ENCODE measurements at places on chromosomes 12 and 14.

GRCh38 chr14:102592763-102593060 is 263 bp downstream of the RCOR1 start:
- DNase-seq, result peak; percentile 73

GRCh38 chr12:102740141-102740955 is 176.7 kb downstream of the PAH start:
- peak; percentile 48 for DNase-seq

DNA sequence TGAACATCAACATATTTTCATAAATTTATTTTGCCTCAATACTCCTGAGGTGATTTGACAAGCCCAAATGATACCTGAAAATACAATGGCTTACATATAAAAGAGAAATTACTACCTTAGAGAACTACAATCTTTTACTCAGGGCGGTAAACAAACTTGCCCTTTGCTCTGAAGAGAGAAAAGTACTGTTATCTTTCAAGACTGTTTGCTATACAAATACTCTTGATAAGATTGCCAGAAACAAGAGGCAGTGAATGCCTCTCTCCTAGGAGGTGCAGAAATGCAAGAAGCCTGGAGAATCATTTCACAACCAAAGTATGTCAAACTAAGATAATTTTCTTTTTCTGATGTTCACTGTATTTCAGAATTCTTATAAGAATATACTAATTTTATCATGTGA is 160.3 kb downstream of the ALX1 start:
- no peak for DNase-seq

DNA sequence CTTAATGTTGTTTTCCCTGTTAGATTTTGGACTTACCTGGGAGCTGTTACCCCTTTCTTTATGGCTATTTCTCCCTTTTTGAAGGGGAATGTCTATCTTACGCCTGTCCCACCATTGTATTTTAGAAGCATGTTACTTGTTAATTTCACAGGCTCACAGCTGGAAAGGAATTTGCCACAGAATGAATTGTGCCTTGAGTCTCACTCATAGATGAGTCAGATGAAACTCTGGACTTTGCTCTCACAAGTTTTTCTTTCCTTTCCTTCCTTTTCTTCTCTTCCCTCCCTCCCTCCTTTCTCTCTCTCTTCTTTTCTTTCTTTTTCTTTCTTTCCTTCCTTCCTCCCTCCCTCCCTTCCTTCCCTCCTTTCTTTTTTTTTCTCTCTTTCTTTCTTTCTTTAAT is 9.3 kb upstream of the ATF7IP start:
- no peak for DNase-seq

GRCh38 chr12:130680451-130680990 is 35.6 kb downstream of the RIMBP2 start:
- no peak for DNase-seq

- no peak for DNase-seq
Measured at GRCh38 chr14:92607702-92608429, 94.3 kb downstream of the RIN3 start.

DNA sequence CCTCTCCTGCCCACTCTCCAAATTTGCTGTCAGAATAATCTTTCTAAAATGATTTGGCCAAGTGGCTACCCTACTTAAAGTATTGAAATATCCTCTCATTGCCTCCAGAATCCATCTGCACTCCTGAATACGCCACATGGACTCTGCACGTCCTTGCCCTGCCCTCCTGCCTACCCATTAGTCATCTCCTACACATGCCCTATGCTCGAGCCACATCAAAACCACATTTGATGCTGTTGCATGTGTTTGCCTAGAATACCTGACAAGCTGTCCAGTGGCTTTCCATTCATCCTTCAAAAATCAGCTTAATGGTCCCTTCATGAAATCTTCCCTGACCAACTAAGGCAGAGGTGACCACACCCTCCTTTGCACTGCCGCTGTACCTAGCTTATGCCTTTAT is 17.0 kb downstream of the VCPKMT start:
- peak; percentile 35 for DNase-seq

DNA sequence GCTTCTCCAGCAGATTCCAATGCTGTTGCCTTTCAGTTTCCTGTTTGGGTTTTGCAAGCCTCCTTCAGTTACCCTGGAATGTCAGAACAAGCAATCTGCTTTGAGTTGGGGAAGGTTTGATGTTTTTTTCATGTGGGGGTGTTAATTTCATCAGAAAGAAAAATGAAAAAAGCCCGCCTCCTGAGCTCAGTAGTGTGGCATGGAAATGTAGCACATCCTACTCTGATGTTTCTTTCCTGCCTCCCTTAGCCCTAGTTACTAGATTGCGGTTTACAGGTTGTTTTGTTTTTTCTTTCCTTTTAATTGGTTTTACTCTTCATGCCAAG is 22.6 kb downstream of the IFNG-AS1 start:
- no peak for DNase-seq

DNA sequence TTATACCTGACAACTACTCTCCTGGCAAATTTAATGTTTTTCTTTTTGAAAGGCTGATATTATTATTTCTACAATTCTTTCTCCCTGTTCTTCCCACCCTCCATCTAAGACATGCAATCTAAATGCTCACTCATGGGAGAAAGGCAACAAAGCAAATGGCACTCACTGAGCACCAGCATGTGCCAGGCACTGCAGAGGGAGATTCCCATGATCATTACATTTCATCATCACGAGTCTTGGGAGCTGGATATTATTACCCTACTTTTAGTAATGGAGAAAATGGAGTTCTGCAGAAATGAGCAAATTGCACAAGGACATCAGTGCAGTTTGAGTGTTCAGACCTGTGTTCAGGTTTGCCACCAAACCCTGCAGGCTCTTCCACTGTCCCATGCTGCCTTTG is 27.9 kb downstream of the PPM1H start:
- DNase-seq, result no peak

DNA sequence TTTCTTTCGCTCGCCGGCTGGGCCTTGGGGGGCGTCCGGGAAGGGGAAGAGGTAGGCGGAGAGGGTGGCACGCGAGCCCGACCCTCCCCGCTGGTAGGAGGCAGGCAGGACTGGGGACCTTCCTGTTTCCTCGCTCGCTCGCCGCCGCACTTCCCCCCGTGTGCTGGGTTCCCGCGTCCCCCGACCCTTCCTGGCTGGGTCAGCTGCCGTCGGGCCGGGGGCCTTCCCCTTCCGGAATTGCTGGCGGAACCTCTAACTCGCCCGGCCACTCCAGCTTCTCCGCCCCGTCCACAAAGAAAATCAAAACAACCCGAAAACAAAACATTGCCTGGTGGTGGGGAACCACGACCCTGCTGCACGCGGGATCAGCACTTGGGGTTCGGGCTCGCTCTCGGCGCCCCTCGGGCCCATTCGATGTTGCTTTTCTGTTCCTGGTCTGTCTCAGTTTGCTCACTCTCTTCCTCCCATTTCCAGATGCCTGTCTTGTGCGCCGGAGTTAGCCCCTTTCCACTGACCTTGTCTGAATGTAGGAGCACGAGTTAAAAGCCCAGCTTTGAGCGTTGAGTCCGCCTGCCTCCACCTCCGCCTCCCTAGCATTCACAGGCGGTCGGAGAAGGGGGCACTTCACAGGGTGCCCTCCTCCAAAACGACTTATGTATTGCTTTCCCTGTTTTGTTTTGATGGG is 581 bp downstream of the PAPOLA start:
- DNase-seq, result peak; percentile 67

DNA sequence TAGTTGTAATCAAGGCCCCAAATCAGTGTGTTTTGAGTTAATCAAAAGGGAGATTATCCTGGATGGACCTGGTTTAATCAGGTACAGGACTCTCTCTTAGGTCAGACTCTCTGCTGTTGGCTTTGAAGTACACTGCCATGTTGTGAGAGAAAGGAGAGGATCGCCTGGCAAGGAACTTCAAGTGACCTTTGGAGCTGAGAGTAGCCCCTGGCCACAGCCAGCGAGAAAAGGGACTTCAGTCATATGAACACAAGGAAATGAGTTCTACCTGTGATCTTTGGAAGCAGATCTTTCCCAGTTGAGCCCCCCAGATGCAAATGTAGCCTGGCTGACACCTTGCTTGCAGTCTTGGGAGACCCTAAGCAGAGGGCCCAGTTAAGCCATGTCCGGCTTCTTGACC is 68.3 kb upstream of the CPM start:
- DNase-seq, result no peak

- DNase-seq, result no peak
Measured at GRCh38 chr14:101078892-101079221, 175.3 kb upstream of the RTL1 start.

GRCh38 chr12:117825827-117826226 is 143.0 kb downstream of the KSR2 start:
- no peak for DNase-seq

GRCh38 chr12:43676183-43676813 is 82.3 kb downstream of the PUS7L start:
- peak; percentile 3 for DNase-seq

GRCh38 chr12:92619730-92620684 is 82.8 kb upstream of the PLEKHG7 start:
- peak; percentile 41 for DNase-seq

DNA sequence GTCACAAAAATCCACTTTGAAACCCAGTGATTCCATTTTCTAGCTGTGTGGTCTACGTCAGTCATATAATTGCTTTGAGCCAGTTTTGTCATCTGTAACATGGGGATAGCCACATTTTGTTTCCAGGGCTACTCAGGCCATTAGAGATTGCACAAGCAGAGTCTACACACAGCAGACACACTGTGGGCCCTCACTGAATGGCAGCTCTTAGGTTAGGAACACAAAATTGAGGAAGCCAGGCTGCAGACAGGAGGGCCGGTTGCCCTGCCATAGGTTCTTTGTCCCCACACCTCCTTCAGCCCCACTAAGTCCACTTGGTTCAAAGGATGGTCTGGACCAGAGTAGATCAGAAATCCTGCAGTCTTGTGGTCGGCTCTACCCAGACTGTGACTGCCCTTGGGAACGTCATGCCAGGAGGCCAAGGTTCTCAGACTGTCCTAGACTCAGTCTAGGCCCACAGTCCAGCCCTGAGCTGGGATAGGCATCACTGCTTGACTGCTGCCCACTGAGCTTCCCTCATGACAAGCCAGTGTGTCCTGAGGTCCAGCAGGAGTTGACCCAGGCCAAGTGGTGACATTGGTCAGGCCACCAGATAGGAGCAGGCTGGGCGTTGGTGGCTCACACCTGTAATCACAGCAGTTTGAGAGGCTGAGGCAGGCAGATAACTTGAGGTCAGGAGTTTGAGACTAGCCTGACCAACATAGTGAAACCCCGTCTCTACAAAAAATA is 3.8 kb upstream of the MYH7 start:
- DNase-seq, result no peak

DNA sequence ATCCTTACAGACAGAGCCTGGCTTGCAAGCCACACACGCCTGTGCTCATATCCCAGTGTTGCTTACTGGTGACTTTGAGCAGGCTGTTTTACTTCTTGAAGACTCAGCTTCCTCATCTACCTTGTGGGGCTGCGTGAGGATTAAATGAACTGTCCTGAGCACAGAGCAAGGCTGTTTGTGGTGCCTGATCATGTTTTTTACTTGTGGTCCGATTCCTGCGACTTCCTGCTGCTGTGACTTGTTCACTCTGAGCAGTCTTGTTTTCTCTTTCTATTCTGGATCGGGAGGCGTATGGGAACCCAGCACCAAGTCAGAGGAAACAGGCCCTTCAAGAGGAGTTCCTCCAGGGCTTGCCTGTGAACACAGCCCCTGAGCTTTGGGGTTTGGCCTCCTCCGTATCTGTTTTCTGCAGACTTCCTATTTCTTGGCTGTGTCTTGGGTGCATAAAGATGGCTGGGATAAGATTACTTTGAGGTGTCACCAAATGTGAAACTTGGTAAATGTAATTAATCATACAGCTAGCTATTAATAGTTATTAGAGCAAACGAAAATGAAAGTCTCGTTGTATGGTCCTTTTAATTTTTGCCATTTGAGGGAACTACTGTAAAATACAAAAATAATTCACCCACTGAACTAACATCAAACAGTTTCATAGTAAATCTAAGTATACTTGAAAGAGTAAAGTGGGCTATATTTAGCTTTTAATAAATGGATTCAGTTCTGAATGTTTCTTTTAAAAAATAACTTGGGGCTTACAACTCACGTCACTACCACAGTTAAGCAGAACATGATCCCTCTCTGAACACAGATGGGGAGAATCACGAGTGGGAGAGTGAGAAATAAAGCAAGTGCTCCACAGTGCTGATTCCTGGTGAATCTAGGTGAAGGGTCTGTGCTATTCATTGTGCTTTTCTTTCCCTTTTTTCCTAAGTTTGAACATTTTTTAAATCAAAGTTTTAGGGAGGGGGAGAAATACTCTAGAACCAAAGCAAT is 251.5 kb downstream of the FOXN3 start:
- no peak for DNase-seq

- peak; percentile 72 for DNase-seq
Measured at GRCh38 chr14:80996049-80996901, 40.9 kb downstream of the TSHR start.

DNA sequence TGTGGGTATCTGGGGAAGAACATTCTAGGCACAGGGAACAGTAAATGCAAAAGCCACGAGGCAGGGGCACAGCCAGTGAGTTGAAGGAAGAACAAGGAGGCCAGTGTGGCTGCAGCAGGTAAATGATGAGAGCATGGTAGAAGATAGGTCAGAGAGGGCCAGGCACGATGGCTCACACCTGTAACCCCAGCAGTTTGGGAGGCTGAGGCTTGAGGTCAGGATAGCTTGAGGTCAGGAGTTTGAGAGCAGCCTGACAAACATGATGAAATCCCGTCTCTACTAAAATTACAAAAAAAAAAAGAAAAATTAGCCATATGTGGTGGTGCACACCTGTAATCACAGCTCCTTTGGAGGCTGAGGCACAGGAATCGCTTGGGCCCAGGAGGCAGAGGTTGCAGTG is 86.7 kb upstream of the ESRRB start:
- no peak for DNase-seq

- DNase-seq, result no peak
Measured at GRCh38 chr14:66833816-66834215, 325.9 kb downstream of the GPHN start.

- peak; percentile 87 for DNase-seq
Measured at GRCh38 chr12:65895759-65896656, 71.7 kb downstream of the HMGA2 start.

DNA sequence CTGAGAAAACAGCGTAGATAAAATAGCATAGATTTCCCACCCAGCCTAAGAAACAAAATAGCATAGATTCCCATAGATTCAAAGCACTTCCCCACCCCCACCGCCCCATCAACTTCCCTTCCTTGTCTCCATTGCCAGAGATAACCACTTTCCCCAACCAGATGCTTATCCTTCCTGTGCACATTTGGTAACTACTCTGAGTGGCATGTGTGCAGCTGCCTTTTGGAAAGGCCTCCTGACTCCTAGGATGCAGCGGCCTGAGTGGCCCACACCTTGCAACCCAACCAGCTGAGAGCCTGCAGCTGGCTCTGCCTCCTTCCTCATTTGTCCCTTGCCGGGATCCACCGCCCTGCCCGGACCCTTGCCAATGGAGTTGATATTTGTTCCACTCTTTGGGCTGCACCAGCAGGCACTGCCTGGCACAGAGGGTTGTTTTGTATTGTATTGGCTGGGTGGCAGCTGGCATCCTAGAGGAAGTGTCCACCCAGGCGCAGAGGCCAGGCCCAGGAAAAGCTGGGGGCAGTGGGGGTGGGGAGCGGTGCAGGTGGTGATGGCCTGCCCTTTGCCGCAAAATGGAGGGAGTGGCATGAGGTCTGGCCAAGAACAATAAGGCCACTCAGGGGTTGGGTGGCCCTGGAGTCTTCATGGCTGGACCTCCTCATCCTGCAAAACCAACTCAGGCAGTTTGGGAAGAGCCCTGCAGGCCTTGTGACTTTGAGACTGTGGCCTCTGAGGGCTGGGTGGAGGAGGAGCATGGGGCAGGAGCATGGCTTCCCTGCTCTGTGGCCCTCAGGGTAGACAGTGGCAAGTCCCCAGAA is 4.9 kb downstream of the SLC48A1 start:
- no peak for DNase-seq
